ENCODE measurements at places on chromosomes 5 and 9. TPM values are rescaled to one million over a fixed set of nuclear protein-coding genes. Genes with fewer than 3 reads are reported as not detected.

Gene C9
- total RNA-seq = not detected

Gene ABCA1
- total RNA-seq = 146 TPM

Gene ADGRV1
- 18.2 TPM for total RNA-seq

Gene TXNDC8
- total RNA-seq = not detected

Gene FOXD4L6
- not detected for total RNA-seq

Gene PCDHA13
- total RNA-seq = 10.2 TPM

Gene SHISAL2B
- not detected for total RNA-seq

Gene EPB41L4B
- total RNA-seq = 10.0 TPM

Gene SPATA31E1
- total RNA-seq = 0.71 TPM

Gene GRAMD2B
- total RNA-seq = 0.69 TPM

DNA sequence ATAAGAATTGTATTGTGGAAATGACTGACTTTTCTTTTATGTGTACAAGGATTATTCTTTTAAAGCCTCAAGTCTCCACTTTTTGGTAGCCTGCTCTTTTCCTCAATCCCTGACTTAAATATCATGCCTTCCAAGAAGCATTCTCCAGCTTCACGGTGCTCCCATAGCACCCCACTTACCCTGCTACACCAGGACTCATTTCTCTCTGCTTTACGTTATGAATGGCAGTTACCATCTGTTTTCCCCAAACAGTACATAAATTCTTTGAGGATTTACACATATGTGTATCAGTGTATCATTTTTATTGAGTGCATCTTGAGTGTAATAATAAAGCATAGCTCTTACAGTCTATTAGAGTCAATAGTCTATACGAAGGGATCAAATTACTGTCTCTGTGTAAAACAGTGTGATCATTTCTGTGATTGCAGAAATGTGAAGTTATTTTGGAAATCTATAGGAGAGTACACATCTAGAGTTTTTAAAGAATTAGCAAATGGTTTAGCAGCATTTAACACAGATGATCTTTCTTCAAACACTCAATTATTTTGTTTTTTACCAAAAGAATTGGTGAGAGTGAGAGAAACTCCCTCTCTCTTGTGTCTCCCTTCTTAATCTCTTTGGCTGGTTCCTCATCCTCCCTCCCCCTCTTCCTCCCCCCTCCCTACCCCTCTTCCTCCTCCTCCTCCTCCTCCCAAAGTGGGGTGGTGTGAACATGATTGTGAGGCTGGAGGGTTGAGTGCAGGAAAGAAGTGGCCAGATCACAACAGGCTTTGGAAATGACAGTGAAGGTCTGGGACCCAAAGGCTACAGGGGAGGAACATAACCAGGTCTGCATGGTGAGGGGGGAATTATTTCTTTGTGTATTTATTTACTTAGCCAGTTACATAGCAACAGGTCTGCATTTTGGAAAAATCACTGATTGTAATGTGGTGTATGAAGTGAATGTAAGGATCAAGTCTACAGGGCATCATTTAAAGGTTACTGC lies 27.6 kb upstream of the ECM2 start:
- DNase-seq = no peak

DNA sequence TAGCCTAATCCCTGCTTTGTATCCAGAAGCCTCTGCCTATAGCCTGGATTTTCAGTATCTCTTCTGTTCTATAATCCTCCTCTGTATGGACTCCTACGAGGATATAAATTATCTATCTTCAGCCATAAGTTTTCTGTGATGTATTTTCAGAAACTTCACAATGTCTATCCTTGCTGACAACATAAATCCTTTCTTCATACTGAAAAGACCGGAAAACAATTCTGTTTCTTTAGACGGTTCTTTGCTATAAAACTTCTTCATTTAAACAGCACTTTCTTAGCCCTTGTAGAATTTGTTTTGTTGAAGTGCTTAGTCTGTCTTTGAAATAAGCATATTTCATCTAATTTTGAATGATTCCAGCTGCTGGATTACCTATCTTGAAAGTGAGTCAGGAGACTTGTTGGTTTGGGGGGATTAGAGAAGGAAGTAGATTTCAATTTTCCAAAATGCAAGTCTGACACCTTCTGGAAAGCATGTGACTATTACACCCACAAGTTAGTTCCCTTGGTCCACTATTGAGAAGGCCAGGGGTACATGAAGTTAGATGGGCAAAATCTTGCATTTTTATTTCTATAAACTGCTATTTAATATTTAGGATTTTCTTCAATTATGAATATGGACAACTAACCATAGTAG lies 96.3 kb upstream of the RANBP3L start:
- DNase-seq = no peak

DNA sequence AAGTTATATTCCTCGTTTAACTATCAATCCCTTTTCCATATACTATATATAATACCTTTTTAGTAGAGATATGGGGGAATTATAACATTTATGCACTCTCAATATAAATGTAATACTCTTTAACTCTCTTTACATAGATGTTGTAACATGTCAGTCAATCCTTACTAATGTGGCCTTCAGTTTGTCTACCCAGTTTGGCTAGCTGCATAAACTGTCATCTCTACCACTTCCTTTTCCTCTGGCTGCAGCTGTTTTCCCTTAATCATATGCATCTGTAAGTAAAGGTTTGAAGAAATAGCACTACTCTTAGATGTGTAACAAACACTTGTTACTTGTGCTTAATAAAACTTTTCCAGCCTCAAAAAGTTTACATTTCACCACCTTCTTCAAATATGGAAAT lies 13.4 kb downstream of the ABHD17B start:
- DNase-seq = no peak

GRCh38 chr9:81389569-81389993 lies 299.8 kb downstream of the TLE1 start:
- no peak for DNase-seq

- DNase-seq = no peak
These were observed 191.4 kb downstream of the SEMA5A start for GRCh38 chr5:9354336-9355081.

- DNase-seq = no peak
These were observed 15.2 kb upstream of the NR5A1 start for GRCh38 chr9:124522121-124523098.

DNA sequence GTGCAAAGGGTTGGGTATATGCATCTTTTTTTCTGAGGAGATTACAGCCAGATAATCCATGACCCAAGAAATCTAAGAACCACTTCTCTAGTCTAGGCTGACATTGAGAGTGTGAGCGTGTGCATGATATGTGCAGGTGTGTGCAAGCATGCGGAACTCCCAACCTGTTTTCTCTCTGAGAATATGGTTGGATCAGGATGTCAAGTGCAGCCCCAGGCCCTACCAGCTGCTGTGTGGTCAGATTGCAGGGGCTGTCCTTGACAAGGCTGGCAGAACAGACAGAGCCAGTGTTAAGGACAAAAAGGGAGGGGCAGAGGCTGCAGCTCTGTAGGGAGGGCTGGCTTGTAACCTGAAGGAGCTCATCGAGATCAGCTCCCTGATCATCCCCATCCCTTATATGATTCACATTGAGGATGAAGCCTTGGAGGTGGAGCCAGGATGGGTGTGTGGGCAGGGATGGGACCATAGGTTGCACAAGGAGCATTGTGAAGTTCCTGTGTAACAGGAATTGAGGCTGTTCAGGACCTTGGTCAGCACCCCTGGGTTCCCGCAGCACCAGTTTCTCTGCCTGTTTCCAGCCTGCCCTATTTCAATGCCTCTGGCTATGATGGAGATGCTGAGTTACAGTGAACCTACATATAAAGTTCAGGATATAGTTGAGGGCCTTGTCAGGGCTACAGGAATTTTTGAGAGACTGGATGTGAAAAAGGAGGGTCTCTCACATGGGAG lies 52.6 kb upstream of the ARAP3 start:
- DNase-seq = no peak

GRCh38 chr9:130137641-130138081 lies 34.5 kb upstream of the NCS1 start:
- DNase-seq = no peak

DNA sequence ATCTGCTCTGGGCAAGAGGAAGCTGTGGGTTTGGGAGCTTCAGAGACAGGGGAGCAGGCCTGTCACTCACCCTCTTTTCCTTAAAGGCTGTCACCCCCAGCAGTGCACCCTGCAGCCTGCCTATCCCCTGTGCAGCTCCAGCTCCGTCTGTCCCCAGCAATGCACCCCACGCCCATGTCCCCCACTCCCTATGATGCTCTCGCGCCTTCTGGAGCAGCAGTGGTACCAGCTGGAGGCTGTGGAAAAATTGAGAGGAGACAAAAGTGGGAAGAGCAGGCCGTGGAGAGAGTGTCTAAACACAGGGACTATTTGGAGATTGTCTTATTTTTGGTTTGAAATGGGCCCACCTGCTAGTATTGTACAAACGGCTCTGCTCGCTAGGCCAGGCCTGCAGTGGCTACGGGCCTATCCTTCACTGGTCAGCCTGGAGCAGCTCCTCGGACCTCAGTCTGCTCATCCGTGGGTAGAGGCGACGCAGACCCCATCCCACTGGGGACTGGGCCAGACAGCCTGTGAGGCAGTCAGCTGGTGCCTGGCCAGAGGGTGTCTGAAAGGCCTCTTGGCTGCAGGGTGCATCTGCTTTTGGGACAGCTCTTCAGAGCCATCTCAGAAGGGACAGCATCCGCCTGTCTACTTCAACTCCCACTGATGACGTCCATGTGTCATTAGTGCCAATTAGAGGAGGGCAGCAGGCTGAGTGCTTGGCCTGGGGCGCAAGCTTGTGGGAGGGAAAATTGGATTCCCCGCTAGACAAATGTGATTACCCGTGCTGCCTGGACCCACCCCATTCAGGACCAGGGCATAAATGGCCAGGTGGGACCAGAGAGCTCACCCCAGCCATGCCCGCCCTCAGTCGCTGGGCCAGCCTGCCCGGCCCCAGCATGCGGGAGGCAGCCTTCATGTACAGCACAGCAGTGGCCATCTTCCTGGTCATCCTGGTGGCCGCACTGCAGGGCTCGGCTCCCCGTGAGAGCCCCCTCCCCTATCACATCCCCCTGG lies at the start of gene DBH:
Gene DBH, plus strand, starts transcription at position 831 of the 999 bp plus-strand sequence. Its CDS starts 9 bp downstream, at position 840.
- peak; percentile 64 for DNase-seq

GRCh38 chr9:100445161-100445902 lies 18.4 kb downstream of the MSANTD3 start:
- DNase-seq = no peak

DNA sequence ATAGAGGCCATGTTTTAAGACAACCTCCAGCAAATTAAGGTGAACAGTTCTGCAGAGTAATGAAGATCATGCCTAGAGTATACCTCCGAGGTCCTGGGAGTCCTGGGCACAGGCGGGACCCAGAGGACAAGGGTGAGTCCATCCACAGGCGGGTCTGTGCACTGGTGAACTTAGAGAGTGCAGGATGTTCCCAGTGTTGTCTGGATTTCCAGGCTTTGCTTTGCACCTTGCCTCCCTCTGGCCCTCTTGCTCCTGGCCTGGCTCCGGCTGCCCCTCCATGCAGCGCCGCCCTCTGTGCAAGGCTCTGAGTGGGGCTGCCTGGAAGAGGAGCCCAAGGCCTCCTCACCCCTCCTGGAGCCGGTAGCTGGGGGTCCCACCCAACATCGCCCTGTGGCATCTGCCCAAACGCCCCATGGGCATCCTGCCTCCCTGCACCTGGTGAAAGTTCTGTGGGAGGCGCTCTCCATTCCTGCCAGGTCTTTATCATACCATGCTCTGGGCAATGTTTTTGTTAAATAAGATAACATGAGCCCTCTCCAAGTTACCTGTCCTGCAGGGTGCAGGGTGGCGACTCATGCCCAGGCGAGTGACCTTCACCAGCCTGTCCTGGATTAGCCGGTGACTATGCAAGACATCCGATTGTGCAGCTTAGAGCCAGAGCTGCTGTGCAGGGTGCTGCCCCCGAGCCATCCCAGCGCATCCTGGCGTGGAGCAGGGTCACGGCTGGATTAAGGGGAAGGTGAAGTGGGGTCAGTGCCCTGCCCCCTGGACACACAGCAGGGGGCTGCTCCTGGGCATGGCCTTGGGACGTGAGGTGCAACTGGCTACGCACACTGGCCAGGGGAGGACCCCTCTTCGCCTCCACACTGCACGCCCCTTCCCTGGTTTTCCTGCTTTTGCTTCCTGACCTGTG lies 41.3 kb upstream of the LPCAT1 start:
- DNase-seq = no peak

GRCh38 chr9:27530915-27531755 lies 1.5 kb upstream of the MOB3B start:
- DNase-seq = no peak

DNA sequence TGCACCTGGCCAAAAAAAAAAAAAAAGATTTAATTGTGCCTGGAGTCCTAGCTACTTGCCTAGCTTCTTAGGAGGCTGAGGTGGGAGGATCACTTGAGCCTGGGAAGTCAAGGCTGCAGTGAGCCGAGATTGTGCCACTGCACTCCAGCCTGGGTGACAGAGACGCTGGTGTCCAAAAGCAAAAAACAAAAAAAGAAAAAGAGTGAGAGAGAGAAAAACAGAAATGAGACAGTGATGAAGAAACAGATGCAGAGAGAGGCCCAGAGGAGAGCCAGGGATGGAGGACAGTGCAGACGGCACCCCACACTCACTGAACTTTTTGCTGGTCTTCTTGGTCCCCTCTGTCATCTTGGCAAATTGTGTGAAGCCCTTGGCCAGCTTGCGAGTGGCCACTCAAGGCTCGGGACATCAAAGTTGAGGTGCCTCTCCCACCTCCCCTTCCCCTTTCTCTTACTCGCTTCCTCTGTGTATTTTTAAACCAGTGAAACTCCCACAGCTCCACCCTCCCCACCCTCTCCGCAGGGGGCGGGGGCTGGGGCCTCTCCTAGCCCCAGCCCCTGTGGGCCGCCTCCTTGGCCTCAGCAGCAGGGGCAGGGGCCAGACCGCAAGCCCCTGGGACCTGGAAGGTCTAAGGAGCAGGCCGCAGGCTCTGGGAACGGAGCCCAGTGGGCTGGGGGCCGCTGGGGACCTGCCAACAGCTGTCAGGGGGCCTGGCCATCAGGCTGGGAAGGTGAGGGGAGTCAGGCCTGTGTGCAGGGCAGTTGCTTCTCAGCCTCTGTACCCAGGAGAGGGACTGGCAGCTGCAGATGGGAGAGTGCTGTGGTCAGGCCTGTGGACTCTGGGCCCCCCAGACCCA lies at the start of gene SH2D3C:
Gene SH2D3C, minus strand, starts transcription at position 387 of the 856 bp plus-strand sequence. Its CDS starts 39 bp downstream, at position 348.
- peak; percentile 41 for DNase-seq

GRCh38 chr5:61604076-61605025 lies 272.3 kb downstream of the ZSWIM6 start:
- DNase-seq = no peak

DNA sequence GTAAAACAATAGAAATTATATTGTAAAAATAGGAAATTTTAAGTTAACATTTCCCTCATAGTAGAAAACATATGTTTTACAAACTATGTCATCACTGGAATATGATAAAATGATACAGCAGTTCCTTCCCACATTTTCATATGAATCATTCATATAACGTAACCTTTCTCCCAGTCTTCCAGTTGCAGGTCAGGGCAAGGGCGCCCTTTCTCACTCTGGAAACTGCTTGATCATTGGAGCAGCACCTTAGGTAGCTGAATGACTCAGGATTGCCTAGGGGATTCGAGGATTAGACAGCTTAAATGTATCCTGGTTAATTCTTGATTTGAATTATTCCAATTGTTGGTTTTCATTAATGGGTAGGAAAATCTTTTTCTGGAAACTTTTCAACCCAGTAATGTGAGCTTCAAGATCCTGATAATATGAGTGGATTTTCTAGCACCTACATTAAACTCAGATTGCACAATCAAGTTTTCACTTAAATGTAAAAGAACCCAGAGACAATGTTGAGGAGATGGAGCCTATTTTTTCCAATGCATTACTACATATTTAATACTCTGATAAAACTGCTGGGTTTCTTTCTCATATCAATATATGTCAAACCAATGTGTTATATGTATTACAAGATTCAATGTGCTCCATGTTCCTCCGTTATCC lies 32.6 kb upstream of the ANXA1 start:
- DNase-seq = no peak

- no peak for DNase-seq
These were observed 497.0 kb downstream of the RAB3C start for GRCh38 chr5:59079622-59080620.
